ENCODE measurements at places on chromosomes 11 and 22. TPM values are rescaled to one million over a fixed set of nuclear protein-coding genes. Genes with fewer than 3 reads are reported as not detected.

RAB38 gene
- total RNA-seq, result 2.0 TPM

CD6 gene
- total RNA-seq, result 411 TPM

MIOX gene
- total RNA-seq, result not detected

CARS1 gene
- 63.6 TPM for total RNA-seq

MCM5 gene
- total RNA-seq, result 307 TPM

PHF21B gene
- not detected for total RNA-seq

KCNE3 gene
- total RNA-seq, result not detected

SNX19 gene
- total RNA-seq, result 58.5 TPM

GGTLC2 gene
- total RNA-seq, result not detected

TPBGL gene
- total RNA-seq, result 0.34 TPM

TSGA10IP gene
- not detected for total RNA-seq

HTR3A gene
- total RNA-seq, result not detected

DMC1 gene
- total RNA-seq, result 11.2 TPM

AMPD3 gene
- 13.9 TPM for total RNA-seq

OR52I1 gene
- total RNA-seq, result not detected

MMP13 gene
- total RNA-seq, result not detected

SLC35C1 gene
- total RNA-seq, result 16.3 TPM

MISFA gene
- total RNA-seq, result 5.1 TPM

PRAME gene
- total RNA-seq, result not detected

PYGM gene
- 4.8 TPM for total RNA-seq

KCTD14 gene
- total RNA-seq, result 0.16 TPM

FAM180B gene
- total RNA-seq, result not detected

CASP5 gene
- not detected for total RNA-seq

CHRDL2 gene
- not detected for total RNA-seq

TIMP3 gene
- not detected for total RNA-seq
